Stimulated activated CD8-positive, alpha-beta memory T cell treated with anti-CD3 and anti-CD28 coated beads, Interleukin-7, amount 100 ng/mL, for 24 hours (primary cell): ENCODE measurements at places on chromosomes 12 and 14.
A peak's percentile ranks its signal among the peaks of the same experiment; 100 is the strongest.

GRCh38 chr12:104339663-104340062, 36.1 kb downstream of the EID3 start:
- no peak for DNase-seq

DNA sequence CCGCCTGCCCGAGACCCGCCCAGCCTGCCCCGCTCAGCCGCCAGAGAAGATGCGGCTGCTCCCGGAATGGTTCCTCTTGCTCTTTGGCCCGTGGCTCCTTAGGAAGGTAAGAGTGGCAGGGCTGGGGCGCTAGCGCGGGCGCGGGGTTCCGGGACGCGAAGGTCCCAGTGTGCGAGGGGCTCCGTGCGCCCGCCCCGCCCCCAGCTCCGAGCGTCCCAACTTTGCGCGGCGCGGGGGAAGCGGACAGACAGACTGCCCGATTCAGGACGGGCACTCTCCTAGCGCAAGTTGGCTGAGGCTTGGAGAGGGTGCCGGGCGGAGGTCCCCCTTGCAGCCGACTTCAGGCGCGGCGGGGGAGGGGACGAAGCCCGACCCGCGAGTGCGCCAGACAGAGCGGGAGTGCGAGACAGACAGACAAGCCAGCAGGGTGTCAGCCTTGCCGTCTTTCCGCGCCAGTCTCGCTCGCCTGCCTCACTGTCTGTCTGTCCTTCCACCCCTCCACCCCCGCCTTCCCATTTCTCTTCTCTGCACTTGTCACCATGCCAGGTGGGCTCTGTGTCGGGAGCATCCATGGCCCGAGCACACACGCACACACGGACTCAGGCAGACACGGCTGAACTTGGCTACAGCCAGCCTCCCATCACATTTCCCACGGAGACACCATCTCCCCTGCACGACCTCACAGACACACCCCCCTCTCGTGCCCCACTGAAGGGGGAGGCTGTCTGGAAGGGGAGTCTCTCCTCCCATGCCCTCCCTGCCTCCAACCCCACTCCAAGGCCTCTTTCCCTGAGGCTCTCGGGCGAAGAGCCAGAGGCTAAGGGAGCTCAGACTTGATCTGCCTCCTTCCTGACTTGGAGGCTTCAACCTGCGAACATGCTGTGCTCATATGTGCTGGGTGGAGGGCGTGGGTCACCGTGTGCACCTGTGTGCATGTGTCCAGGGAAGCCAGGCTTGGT, 606 bp downstream of the NXPH4 start:
- DNase-seq, result no peak

DNA sequence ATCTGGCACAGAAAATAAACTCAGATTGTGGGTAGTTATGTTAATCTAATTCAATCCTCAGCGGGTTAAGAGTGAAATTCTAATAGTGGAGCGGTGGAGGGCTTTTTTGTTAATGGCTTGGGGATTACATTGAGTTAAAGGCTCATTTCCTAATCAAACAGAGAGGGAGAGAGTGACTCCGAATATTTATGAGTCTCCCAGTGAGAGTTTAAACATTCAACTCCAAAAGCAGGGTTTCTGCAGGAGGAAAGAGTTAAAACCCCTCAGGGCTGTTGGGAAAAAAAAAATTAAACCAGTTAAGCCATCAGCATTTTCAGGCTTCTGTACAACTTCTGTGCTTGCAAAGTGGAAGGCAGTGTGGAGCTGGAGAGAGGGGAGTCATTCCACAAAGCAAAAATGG, 62.1 kb upstream of the ESRRB start:
- no peak for DNase-seq

GRCh38 chr12:40581889-40582288, 110.3 kb upstream of the CNTN1 start:
- DNase-seq, result no peak

GRCh38 chr12:1174659-1175058, 183.6 kb downstream of the ERC1 start:
- DNase-seq, result no peak

- no peak for DNase-seq
Observed at GRCh38 chr12:54197010-54197409, 8.2 kb upstream of the SMUG1 start.

DNA sequence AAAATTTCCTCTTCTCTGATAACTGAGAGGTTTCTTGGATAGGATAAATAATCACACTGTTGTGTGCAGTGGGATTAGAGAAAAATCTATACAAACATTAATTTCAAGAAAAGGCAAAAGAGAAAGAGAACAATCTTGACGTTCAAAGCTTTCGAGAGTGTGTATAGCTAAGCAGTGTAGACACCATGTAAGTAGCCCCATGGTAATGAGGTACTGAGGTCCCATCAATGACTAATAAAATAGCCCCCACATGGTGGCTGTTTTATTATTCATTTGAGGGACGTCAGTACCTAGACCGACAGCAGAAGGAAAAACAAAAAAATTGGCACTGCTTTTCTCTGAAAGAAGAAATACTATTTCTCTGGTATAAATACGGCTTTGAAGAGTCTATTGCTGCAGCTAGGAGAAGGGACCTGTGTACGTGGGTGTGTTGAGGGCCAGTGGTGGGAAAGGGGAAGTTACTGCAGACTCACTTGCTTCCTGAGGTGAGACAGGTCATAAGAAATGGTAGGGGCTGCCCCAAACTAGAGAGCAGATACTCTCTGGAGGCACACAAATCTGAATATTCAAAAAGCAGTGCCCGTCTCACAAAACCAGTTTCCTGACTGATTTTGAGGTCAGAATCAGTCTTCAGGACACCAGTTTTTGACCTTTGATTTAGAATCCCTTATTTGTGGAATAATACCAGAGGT, 339.8 kb downstream of the EMP1 start:
- no peak for DNase-seq

GRCh38 chr12:93360688-93361087, 17.0 kb upstream of the NUDT4 start:
- no peak for DNase-seq

GRCh38 chr12:59168647-59169046, 248.3 kb upstream of the LRIG3 start:
- no peak for DNase-seq

DNA sequence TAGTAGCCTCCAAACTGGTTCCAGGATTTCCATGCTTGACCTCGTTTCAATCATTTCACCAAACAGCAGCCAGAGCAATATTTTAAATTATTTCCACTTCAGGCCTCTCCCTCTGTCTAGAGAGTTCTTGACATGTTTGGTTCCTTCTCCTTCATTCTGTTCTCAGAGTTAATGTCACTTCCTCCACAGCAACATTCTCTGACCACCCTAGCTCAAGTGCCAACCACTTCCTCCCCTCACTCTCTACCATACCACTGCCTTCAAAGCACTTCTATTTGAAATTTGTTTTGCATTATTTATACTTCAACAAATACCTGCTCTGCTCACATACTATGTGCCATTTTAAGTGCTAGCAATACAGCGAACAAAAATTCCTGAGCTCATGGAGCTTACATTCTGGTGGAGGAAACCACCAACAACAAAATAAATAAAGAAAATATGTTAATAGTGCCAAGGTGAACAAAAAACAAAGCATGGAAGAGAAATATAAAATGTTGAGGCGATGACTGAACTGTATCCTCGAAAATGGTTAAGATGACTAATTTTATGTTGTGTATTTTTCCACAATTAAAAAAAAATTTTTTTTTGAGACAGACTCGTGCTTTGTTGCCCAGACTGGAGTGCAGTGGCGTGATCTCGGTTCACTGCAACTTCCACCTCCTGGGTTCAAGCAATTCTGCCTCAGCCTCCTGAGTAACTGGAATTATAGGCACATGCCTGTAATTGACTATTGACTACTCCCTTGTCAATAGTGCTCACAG, 17.3 kb downstream of the BAZ1A start:
- no peak for DNase-seq

DNA sequence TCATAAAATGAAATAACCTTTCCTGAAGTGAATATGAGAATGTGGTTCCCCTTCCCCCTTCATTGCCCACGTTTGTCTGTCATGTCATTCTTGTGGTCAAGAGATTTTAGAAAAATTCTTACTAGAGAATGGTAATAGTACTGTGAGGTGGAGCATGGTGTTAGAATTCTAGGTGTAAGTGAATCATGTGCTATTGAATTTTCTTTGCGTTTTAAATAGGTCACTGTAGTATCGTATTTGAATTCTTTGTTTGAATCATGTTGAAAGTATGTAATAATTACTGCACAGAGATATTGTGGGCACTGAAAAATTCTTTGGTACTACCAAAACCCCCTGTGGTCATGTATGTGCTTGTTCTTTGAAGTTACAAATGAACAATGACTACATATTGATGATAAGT, 49.9 kb downstream of the FUT8 start:
- no peak for DNase-seq

- DNase-seq, result no peak
Observed at GRCh38 chr14:24234095-24235005, 1.6 kb downstream of the GMPR2 start.

- DNase-seq, result peak; percentile 19
Observed at GRCh38 chr14:53109105-53110041, 43.8 kb downstream of the DDHD1 start.

DNA sequence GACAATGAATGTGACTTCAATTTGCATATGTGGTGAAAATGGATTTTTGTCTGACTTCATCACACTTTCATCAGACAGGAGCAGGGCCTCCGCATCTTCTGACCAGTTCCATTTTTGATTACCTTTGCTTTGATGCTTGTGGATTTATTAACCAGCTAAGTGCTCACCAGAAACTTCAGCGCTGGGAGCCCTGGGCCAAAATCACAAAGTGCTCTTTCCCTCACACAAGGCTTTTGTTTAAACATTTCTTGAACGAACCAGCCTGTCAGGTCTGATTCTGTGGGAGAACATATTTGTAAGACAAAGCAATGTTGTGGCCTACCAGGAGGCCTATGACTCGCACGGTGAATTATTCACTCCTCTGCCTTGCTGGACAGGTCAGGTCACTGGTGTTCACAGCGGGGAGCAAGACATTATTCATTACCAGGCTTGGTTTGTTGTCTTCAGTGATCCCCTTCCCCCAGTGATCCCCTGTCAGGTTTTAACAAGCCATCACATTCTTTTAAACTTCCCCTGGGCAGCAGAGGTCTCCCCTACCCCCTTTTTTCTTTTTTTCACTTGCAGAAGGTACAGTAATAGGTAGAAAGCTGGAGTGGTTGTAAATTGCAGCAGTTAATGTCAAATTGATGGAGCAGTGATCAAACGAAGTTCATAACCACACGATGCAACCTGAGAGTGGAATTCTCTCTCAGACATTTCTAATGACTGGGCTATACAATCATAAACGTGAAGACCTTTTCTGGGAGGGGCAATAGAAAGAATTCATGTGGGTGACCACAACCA, 167.5 kb upstream of the PRICKLE1 start:
- no peak for DNase-seq

DNA sequence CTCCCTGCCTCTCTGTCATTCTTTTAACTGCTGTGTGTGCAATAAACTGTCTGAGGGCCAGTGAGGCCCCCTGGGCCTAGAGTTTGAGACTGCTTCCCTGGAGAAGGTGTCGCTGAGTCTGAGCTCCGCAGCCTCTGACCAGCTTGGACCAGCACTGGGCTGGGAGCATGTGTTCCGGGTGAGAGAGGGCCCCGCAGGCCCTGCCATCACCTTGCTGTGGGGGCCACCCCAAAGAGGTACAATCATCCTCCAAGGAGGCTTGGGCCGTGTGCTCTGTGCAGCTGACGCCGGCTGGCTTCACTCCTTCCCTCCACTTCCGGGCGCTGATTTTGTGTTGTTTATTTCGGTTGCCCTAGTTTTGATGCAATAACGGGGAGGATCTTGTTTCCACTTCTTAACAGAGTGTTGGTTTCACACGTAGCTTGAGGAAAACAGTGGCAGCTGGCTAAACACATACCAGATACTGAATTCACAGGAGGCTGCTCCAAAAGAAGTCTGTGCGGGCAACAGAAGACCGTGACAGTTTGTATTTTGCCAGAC, 121.6 kb downstream of the TMEM132C start:
- no peak for DNase-seq

DNA sequence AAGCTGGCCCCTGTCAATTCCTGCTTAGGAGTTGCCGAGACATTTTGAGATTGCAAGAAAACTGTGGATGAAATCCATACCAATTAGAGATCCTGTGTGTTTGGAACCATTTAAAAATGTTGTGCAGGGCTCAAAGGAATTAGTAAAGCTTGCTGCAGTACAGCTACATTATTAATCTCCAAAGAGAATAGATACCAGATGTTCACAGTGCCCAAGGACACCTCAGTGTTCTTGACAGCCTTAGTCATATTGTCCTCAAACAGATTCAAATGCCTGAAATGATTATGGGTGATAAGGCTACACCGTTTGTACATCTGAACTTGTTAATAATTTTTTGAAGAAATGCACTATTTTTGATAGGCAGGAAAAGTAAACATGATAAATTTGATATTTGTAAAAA, 164.6 kb downstream of the MSRB3 start:
- DNase-seq, result no peak

DNA sequence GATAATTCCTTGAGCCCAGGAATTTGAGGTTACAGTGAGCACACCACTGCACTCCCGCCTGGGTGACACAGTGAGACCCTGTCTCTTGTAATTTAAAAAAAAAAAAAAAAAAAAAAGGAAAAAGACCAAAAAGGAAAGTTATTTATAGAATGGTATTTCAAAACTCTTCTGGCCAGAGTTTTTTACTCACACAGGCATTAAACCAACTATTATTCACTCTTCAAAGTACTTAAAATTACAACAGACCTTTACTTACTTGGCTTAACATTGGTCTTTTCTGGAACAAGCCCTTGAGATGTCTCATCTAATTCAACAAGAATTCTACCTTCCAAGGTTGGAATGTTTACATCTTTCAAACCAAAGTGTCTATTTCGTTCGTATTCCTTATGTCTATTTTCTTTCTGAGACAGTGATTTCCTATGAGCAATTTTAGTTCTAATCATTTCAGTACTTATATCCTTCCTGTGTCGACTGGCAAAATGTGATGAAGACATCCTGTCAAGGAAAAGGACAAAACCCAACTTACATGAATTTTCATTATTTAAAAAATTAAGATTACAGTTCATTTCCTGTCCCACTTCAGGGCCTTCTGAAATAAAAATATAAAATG, 2.6 kb downstream of the DLGAP5 start:
- no peak for DNase-seq

DNA sequence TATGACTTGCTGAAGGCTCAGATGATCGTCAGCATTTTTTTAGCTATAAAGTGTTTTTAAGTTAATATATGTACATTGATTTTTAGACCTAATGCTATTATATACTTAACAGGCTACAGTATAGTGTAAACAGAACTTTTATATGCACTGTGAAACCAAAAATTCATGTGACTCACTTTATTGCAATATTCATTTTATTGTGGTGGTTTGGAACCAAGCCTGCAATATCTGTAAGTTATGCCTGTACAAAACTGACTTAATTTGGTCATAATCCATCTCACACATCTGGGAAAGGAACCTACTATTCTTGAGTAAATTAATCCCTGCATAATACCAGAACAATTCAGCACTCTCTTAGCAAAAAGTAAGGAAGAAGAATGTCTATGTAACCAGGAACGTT, 390.7 kb downstream of the SYT1 start:
- no peak for DNase-seq
